ENCODE measurements at places on chromosomes 2 and 18.

DNA sequence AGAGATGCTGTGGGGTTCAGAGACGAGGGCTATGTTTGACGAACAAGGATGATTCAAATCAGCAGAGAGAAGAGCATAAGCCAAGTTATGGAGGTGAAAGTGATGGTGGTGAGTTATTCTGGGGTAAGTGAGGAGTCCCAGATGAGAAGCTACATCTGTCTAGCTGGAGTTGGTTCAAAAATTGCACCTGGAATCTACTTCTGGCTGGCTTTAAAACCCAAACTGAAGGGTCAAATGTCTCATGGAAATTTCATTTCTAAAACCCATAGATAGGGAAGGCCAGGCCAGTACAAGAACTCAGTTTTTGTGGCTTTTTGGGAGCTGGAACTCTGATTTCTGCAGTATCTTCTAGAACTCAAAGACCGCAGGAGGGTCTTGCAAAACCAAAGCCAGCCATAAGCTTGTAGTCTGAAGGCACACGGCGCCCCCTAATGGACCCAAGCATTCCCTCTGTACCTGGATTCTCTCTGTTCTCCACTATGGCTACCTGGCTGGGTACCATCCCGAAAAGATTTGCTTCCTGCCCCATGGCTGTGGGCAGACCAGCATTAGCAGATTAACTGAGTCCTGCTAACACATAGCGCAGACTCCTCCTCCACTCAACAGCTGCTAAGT lies 229.1 kb upstream of the SLC14A2 start:
- no peak for DNase-seq

GRCh38 chr2:23386339-23387220 lies 1.6 kb downstream of the KLHL29 start:
- DNase-seq: no peak

DNA sequence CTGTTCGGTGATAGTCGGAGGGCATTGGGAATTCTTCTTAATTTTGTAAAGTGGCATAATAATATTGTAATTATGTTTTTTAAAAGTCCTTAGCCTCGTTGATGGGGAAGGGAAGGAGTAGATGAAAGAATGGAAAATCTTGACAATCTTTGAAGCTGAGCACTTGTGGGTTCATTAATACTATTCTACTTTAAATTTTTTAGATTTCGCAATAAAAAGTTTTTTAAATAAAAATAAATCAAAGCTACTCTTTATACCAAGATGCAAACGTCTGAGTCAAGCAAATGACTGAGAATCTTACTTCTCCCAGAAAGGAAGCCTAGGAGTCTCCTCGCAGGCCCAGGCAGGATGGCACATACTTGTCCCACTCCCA lies 98.5 kb upstream of the GPR45 start:
- DNase-seq: no peak

- no peak for DNase-seq
These were observed 141.6 kb upstream of the RIOK3 start for GRCh38 chr18:23311351-23312121.

DNA sequence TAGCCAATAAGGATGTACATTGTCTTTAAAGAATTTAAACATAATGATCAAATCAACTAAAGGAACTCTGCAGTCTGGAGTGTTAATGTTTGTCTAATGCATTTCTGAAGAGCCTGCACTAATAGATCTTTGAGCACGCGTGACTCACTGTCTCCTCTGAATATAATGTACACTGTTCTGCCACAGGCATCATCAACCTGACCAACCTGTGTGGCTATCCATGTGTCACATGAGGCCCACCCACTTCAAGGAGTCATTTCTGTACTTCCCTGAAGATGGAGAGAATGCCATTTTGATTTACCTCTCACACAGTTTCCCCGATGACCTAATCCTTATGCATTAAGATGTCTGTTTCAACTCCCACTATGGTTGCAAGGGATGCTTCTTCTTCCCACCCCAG lies 434.0 kb upstream of the SPHKAP start:
- DNase-seq: no peak

GRCh38 chr18:71784777-71785176 lies 759.4 kb downstream of the CBLN2 start:
- no peak for DNase-seq

GRCh38 chr18:79259218-79259617 lies 136.5 kb upstream of the NFATC1 start:
- DNase-seq: no peak

DNA sequence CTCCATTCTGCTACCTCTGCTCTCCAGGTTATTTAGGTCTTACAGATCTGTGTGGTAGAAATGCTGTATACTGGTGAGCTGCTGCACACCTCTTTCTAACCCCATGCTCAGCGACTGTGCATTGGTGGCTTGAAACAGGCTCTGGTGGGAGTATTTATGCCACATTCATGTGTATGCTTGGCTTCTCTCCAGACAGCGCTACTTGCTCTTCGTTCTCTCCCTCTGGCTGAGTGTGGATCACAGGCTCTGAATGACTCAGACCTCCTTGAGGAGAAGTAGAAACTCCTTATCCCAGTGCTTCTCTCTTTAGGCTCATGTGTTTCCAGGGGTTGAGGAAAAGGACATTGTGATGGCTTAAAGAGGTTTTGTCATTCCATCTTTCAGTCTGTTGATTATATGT lies 54.9 kb downstream of the FHOD3 start:
- DNase-seq: no peak
